H4 (cell line): ENCODE measurements at places on chromosomes 7 and 10. TPM values are rescaled to one million over a fixed set of nuclear protein-coding genes. Genes with fewer than 3 reads are reported as not detected.

- DNase-seq = no peak
These were observed 60.8 kb upstream of the SORCS3 start for GRCh38 chr10:104580321-104580720.

DNA sequence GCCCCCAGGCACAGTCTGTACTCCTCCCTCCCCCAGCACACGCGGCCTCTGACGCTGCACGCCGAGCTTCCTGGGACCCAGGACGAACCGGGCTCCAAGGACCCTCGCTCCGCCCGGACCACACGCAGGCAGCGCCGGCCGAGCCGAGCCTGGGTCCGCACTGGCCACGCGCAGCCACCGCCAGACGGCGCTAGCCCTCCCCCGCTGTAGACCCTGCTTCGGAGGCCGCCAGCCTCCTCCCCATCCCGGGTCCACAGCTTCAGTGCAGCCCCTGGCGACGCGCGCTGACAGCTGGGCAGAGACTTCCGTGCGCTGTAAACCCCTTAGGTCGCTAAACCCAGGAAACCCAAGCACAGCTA is 936 bp upstream of the TCERG1L start:
- no peak for DNase-seq

- DNase-seq = no peak
These were observed 30.2 kb upstream of the ERCC6 start for GRCh38 chr10:49569031-49569631.

- DNase-seq = no peak
These were observed 82.9 kb downstream of the ST7 start for GRCh38 chr7:117036053-117036669.

- peak; percentile 61 for DNase-seq
These were observed 48.9 kb downstream of the DLG5 start for GRCh38 chr10:77877441-77878344.

PAX4 gene
- total RNA-seq = not detected in 2 replicates

CCL26 gene
- total RNA-seq = 18.3 and 20.7 TPM in 2 replicates
